Stimulated activated CD4-positive, alpha-beta T cell treated with anti-CD3 and anti-CD28 coated beads, Interleukin-15, amount 100 ng/mL, for 24 hours (primary cell): ENCODE measurements at places on chromosomes 7 and 10.

- DNase-seq = no peak
Observed at GRCh38 chr10:73136627-73137026, 26.4 kb downstream of the NUDT13 start.

DNA sequence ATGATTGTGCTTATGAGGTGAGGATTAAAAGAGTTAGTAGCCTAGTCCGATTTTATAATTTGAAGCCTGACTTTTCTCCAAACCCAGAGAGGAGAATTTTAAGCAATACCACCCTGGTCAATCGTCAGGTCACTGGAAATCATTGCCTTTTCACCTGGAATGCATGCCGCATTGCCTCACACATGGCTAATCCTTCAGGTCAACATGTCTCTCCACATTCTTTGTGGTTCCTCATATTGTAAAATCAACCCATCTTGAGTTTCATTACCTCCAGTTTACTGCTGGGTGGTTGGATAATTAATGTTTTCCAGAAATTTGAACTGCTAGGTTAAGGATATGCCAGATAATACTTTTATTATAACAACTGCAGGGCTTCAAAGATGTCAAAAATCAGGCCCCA, 55.6 kb upstream of the SEMA3E start:
- no peak for DNase-seq

- peak; percentile 33 for DNase-seq
Observed at GRCh38 chr7:23012908-23013714, 819 bp downstream of the HYCC1 start.

- DNase-seq = no peak
Observed at GRCh38 chr7:68247571-68247970, 1250.9 kb downstream of the TYW1 start.

- peak; percentile 14 for DNase-seq
Observed at GRCh38 chr10:99612167-99612831, 7.9 kb downstream of the SLC25A28 start.

DNA sequence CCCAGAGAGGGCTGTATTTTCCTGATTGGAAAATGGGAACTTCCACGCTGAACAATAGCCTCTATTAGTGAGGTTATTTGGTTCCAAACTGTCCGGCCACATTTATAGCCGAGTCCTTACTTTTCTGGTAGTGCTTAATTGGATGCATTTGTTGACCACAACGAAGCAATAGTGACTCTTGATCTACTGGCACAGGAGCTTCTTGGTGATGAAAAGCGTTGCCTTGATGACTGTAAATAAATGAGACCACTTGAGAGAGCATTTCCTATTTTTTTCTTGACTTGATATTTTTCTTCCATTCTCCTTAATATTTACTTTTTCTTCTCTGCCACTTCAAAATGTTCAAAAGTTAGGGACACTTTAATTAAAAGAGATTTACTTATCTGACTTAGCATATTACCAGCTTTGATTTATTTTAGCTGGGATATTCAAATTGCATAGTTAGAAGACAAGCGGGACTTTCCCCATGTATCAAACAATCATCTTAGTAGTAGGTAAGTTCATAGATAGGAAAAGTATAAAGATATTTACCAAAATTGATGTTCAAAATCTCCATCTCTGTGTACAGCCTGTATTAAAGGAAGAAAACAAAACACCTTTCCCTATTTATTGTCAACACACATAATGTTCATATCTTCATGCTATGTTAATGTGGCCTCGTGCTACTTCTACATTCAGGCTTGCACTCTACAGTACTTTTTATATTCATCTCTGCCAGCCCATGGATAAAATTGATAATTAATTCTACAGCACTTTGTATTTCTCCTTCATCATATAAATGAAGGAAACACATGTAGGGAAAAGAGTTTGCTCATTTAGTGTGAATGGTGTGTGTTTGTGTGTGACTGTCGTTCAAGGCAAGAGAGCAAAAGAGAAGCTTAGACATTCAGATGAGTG, 5.1 kb upstream of the SP8 start:
- DNase-seq = no peak

DNA sequence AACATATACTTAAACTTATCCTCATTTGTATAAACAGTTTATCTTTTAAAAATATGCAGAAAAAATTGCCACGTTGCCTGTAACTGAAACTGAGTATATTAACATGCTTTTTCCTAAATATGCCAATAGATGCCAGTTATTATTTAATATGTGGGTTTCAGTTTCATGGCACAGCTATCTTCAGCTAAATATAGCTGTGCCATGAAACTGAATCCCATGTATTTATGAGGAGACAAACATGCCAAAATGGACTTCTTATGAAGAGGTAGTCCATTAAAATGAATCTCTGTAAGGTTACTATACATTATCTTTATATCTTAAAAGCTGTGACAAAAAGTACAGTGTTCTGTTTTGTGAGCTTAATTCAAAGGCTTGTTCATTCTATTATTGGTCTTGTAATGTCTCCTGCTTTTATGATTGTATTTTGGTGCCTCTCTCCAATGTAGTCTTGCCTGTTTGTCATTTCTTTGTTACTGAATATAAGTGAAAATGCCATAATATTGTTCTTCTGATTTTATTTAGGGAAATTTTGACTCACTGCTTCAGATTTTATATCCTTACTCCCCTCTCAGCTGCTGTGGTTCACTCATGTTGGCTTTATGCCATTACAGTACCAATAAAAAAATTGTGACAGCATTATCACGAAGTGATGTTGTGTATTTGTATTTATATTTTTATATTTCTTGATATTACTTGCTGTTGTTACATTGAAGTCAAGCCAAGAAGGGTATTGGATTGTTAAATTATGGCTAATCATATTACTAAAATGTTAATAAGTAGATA, 34.3 kb upstream of the CACNA2D1 start:
- no peak for DNase-seq

DNA sequence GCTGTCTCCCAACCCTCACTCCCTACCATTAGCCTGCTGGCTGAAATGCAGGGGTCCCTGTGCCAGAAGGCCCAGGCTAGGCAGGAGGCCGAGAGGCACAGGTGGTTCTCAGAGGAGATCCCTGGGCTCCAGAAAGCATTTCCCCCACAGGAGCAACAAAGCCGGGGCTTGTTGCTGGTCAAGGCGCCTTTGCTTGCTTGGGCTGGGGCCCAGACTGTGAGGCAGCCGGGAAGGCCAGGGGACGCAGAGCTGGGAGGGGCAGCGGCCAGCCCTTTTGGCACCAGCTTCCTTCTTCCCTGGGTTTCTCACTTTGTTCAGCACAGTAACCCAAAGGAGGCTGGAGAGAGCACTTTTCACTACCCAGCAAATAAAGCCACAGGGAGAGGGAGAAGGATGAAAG, 48.6 kb downstream of the FBXW4 start:
- no peak for DNase-seq

DNA sequence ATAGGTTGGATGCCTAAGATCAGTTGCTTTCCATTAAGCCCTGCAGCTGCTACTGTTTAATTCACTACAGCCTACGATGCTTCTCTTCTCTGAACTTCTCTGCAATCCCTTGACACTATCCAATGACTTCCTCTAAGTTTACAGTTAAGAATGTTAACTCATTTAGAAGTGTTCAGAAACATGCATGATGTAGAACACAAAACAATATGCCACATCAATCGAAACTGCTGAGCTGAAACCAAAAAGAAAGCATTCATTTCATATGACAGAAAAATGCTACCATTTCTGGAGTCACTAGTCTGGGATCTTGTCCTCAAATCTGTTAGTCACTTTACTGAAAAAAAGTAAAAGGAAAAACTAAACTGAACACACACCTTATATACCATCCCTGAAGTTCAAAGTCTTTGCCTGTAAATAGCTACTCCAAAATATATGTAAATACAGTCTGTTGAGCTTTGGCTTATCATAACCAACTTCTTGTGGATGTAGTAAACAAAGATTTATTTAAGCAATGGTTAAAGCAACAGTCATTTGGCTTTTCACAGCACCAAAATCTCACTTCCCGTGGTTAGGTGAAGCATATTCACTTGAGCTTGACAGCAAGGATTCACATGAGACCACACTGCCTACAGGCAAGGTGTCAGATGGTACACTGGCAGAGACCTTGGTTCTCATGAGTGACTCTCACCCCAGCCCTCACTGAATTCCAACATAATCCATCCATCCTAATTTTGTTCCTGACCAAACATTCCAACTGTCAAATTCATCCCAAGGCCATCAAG, 187.0 kb downstream of the PPP1R17 start:
- no peak for DNase-seq

DNA sequence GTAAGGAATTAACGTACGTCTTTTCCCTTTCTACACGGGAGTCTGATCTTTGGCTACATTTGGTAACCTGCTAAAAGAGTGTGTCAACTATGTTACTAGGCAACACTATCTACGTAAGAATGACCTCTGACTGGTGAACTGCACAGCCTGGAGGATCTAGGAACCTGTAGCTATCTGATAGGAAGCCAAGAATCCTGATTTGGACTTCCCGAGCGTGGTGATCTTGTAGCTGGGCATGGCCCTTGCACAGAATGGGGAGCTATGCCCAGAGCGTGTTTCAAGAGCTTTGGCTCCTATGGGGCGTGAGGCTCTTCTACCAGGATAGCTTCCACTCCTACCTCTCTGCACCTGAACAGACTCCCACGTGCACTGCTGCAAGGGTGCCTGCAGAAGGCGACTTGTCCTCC, 157.5 kb downstream of the TAX1BP1 start:
- no peak for DNase-seq

- no peak for DNase-seq
Observed at GRCh38 chr10:30192846-30193608, 133.6 kb upstream of the JCAD start.

DNA sequence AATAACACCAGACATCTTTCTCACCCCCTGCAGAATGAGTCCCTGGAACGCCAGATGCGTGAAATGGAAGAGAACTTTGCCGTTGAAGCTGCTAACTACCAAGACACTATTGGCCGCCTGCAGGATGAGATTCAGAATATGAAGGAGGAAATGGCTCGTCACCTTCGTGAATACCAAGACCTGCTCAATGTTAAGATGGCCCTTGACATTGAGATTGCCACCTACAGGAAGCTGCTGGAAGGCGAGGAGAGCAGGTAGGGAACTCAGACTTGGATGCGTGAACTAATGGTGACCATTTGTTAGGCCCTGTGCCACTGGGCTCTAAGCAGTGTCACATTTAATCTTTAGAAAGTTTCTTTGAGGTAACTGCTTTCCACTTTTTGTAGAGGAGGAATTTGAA, 7.1 kb downstream of the VIM start:
- DNase-seq = no peak

DNA sequence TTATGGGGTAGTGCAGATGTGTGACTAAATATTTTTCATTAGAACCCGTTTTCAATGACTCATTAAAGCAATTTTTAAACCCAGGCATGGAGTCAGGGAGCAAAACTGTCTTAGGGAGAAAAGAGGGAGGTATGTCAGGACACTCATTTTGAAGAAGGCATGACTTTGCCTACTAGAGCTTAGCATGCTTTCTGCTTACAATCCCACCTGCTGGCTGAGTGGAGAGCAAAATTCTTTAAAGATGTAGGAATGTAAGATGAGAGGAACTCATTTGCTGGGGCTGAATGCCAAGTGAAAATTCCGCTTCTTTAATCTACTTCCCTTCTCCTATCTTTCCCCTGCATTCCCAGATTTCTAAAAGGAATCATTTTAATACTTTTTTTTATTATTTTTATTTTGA, 232.6 kb downstream of the GALNT17 start:
- DNase-seq = no peak

- DNase-seq = no peak
Observed at GRCh38 chr10:96619120-96619519, 32.3 kb upstream of the TM9SF3 start.

GRCh38 chr10:116880716-116881482, 31.6 kb downstream of the ENO4 start:
- DNase-seq = no peak

DNA sequence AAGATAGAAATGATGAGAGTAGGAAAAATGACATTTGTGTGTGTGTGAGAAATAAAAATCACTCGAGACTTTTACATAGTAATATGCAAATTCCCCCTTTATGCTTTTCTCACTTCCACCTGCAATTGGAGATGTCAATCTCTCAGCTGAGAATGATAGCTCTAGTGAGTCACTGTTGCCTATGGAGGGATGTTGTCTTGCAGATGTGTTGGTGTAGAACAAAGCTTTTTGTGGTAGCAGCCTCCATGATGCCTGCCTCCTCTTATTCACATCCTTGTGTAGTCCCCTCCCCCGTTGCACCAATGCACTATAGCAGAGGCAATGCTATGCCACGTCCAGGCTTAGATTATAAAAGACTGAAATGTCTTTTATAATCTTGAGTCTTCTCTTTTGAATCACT, 33.8 kb downstream of the SPAG6 start:
- DNase-seq = peak; percentile 73

- no peak for DNase-seq
Observed at GRCh38 chr10:44260286-44260928, 124.5 kb downstream of the CXCL12 start.

DNA sequence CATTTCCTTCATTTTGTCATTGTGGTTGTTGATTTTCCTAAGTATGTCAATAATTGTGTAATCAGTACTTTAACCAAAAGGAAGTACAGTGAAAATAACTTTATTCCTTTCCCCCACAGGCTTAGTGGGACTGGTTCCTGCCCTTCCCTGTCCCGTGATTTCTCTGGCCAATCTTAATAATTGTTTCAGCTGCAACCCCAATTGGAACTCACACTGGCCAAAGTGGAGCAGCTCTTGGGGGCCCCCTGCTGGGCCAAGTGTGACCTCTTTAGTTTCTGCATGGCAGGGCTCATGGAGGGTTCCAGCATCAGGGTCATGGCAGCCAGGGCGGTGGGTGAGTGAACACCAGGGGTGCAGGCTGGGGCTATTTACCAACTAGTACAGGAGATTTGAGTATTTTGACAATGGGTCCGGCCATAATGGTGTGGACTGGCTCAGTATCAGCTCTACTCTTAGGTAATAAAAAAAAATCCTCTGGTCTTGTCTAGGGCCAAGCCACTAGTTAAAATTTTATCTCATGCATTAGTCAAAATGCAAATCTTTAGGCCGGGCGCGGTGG, 31.7 kb downstream of the CYCS start:
- DNase-seq = peak; percentile 89

DNA sequence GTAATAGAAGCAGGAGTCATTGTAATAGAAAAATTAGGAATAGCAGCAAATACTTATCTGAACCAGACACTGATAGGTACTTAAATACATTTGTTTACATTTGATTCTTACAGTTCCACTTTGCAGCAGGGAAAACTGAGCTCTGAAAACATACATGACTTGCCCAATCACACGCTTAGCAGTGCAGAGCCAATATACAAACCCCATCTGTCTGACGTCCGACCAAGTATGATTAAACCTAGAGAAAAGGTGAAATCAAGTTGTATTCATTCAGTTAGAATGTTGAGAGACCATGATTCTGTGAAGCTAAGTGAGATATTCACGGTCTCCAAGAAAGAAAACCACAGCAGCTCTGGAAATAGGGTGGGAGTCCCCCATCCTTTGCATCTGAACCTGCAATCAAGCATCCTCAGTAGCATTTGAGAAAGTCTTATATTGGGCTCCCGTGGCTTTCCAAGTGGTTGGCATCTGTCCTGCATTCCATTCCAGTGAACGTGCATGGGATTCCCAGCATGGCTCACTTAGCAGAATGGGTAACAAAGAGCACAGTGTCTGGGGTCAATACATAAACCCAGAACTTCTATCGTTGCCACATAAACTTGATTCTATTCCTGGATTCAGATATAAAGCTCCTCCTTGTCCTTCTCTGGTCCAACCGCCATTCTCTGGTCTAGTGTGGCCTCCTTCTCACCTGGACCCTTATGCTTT, 148.7 kb upstream of the RSU1 start:
- DNase-seq = no peak
